ENCODE measurements at places on chromosomes 16 and 17.

- DNase-seq: no peak
These were observed 8.3 kb downstream of the HID1 start for GRCh38 chr17:74964246-74964761.

- DNase-seq: no peak
These were observed 6.2 kb upstream of the CASC3 start for GRCh38 chr17:40134184-40134583.

DNA sequence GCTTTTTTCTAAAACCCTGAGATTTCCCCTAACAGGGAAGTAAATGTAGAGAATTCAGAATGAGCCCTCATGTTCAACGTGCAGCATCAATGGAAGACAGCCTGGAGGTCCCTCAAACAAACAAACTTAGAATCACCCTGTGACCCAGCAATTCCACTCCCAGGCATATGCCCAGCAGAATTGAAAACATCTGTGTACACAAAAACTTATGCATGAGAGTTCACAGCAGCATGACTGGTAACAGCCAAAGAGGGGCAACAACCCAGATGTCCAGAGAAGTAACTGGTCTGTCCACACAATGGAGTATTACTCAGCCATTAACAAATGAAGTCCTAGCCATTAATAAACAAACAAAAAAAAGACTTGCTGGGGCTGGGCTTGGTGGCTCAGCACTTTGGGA lies 252.7 kb downstream of the PARN start:
- no peak for DNase-seq

GRCh38 chr16:11379420-11379819 lies 34.2 kb downstream of the RMI2 start:
- no peak for DNase-seq

- no peak for DNase-seq
These were observed 7.1 kb upstream of the ZNF213 start for GRCh38 chr16:3127745-3128144.

DNA sequence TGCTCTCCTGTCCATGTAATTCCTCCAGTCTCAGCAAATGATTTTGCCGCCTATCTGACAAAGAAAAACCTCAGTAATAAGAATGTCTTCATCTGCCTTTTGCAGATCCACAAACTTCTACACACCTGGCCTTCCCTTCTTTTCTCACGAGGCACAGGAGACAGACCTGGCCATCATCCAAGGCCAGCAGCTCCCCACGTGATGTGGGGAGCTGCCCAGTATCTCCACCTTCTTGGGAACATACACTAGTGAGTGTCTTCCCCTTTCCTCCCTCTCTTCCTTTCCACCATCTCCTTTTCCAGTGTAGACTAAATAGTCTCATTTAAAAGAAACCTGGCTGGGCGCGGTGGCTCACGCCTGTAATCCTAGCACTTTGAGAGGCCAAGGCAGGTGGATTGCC lies 274.4 kb downstream of the CEP112 start:
- no peak for DNase-seq

GRCh38 chr17:81080019-81080418 lies 45.1 kb downstream of the BAIAP2 start:
- no peak for DNase-seq

DNA sequence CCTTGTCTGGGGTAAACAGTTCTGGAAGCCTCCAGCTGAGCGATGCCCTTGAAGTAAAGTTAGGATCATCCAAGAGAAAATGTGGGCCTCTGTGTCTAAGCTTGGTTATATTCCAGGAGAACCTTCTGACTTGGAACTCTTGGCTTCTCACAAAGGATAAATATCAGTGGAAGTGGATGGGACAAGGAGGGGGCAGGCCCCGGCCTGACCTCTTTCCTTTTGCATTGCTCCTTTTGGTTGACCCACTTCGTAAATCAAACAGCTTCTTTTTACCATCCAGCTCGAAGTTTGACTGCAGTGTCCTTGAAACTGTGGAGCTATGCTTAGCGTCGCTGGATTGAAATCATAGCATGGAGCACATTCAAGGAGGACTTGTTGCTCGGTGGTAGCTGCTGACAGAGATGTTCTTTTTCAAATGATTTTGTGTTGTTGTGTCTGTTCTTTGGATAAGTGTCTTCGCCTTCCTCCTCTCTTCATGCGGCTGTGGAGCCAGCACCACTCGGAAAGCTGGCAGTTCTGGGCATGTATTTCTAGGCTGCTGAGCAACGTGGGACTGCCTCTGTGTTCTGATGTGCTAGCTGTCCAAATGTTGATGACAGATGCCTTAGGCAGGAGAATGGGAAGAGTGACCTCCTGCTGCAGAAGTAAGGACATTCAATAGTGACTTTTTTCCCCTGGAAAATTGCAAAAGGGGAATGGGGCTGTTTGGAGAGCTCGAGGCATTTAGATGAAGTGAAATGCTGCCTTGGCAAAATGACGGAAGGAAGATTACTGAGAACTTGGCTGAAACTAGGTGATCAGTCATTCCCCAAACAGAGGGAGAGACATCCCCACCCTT lies 4.5 kb downstream of the MINK1 start:
- DNase-seq: no peak

DNA sequence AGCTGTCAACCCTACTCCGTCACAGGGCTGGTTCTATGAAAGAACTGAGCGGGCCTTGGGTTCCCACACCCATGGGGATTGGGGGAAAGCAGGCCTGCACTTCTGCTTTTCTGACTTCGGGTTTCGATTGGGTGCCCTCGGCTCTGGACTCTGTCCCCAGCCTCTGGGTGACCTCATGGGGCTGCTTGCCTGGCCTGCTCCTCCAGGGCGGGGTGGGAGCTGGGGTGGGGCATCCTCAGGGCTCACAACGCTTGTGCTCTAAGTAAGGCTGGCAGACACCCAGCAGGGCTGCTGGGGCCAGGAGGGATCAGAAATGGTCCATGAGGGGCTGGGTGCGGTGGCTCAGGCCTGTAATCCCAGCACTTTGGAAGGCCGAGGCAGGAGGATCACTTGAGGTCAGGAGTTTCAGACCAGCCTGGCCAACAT lies 19.2 kb downstream of the ARHGAP27 start:
- DNase-seq: no peak

GRCh38 chr17:79002291-79002690 lies 7.3 kb downstream of the CANT1 start:
- no peak for DNase-seq

DNA sequence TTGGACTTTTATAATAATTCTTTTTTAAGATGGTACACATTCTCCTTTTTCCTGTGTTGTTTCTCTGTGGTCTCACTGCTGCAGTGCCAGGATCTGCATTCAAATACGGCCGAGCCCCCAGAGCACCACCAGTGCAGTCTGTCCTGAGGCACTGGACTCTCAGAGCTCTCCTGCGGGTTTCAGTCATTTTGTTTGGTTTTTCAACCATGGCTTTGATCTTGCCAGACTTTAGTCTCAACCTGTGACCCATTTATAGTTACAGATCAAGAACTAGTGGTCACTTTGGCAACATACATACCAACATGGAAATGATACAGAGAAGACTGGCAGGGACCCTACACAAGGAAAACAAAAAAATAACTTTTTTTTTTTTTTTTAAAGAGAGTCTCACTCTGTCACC lies 177.4 kb downstream of the LGALS9B start:
- no peak for DNase-seq

DNA sequence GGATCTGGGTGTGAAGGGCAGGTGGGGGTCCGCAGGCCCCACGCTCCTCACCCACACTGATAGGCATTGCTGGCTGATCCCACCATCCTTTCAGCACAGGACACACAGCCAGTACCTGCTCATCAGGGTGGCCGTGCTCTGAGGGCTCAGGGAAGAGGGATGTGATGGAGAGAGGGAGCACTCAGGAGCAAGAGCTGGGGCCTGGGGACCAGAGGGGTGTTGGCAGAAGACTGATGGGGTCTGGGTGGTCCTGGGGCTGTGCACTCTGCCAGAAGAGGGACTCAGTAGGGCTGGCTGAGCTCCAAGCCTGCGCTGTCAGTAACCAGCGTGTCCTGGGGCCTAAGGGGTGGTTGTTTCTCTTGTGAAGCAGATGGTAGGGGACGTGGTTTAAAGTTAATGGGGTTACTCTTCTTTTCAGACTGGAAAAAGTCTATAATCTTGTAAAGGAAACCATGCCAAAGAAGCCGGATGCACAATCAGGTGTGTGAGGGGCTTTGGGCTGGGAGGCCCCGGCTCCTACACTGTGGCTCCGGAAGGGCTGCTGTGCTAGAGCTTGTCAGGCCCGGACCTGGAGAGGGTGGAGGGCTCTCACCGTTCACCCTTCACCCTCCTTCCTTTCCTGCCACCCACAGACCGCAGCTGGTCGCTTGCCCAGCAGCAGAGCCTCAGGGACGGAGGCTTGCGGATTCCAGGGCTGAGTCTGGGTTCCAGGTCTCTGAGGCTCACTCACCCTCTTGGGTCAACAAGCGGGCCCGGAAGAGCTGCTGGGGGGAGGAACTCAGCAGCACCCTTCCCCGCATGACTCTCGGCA lies 27.8 kb downstream of the POLR3E start:
- no peak for DNase-seq

DNA sequence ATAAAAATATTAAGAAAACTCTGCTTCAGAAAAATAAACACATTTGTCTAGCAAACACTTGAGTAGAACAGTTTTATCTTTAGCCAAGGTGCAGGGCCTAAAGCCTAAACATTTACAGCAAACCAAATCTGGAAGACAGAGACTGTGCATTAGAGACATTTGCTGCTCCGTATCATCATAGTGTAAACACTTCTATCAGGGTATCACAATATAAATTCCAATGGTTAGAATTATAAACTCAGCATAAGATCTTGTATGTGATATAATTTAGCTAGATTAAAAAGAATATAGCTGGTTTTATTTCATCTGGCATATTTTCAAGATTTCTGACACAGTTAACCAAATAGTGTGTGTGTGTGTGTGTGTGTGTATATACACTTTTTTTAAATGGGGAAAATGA lies 133.8 kb upstream of the NACA2 start:
- no peak for DNase-seq

GRCh38 chr16:12318661-12319427 lies 342.3 kb downstream of the SNX29 start:
- DNase-seq: no peak

GRCh38 chr17:69516911-69517310 lies 102.4 kb downstream of the MAP2K6 start:
- DNase-seq: no peak

GRCh38 chr16:30728899-30729672 lies 19.1 kb upstream of the PHKG2 start:
- DNase-seq: no peak

GRCh38 chr17:19773534-19773933 lies 25.4 kb upstream of the ALDH3A1 start:
- no peak for DNase-seq

- DNase-seq: no peak
These were observed 13.9 kb downstream of the MMP2 start for GRCh38 chr16:55492756-55493380.

- no peak for DNase-seq
These were observed 67.6 kb downstream of the ASIC2 start for GRCh38 chr17:33225509-33225908.

GRCh38 chr17:78960928-78961327 lies 18.8 kb downstream of the LGALS3BP start:
- DNase-seq: no peak

DNA sequence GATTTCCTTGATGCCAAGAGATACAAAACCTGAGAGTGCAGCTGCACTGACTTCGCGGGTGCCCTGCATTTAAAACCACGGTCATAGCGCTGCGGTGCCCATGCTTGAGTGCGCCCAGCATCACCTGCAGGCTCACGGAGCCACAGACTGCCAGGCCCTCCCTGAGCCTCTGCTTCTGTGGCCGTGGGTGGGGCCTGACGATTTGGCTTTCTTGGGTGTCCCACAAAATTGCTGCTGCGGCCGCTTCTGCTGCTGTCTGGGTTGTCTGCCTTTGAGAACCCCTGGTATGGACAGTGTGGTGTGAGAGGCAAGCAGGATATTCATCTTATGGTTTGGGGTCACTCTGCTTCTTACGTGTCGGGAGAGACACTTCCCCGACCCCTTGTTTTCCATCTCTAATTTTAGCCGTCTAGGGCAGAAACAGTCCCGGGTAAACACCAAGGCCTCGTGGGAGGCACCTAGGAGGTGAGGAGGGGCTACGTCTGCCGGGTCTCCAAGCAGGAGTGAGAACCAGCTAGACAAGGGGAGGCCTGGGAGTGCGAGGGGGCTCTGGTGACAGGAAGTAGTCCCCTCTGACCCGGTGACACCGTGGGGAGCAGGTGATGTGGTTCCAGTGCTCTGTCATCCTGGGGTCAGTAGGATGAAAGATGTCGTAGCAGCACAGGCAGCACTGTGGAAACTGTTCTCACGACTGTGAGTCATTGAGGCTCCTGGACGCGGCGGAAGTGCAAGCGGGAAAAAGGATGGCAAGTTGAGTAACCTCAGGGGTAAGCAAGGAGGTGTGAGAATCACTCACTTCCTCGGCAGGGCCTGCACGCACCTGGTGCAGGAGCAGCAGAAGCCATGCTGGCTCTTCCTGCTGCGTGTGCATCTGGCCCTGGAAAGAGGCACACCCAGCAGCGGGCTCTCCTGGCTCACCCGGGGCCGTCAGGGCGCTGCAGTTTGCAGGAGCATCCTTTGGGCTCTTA lies 176.3 kb downstream of the RPTOR start:
- DNase-seq: no peak

DNA sequence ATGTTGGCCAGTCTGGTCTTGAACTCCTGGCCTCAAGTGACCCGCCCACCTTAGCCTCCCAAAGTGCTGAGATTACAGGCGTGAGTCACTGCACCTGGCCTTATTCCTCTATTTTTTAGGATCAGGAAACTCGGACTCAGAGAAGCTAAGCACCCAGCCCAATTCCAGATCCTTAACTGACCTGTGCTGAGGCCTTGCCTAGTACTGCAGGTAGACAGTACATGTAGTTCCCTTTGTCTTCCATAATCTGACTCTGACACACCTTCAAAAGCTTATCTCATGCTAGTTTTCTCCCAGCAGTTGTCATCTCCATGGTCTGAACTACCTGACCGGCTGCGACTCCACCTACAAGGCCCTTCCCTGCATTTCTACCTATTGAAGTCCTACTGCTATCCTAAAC lies 65.7 kb upstream of the AXIN2 start:
- no peak for DNase-seq

- no peak for DNase-seq
These were observed 120.0 kb downstream of the PHKB start for GRCh38 chr16:47581114-47581513.

DNA sequence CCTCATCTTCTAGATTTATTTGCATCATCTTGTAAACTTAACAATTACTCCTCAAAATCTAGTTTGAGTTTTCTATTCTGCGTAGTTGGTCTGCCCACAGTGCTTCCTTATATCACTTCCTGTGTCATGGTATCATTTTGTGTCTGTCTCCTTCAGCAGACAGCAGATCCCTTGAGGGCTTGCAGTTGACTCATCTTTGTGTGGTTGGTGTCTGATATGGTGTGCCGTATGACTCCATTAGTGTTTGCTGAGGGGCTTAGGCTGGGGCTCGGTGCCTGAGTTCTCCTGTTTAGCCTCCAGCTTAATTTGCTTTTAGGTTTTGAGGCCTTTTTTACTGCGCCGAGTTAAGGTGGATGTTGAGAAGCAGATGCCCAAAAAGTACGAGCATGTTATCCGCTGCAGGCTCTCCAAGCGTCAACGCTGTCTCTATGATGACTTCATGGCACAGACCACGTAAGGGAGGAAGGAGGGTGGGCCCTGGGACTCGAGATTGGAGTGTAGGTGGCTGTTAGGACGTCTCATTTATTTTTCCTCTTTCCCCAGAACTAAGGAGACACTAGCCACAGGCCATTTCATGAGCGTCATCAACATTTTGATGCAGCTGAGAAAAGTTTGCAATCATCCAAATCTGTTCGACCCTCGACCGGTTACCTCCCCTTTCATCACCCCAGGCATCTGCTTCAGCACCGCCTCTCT lies 16.9 kb downstream of the SRCAP start:
- DNase-seq: no peak

- no peak for DNase-seq
These were observed 19.1 kb upstream of the COPRS start for GRCh38 chr17:31877911-31878702.
